Activated CD4-positive, alpha-beta T cell treated with anti-CD3 and anti-CD28 coated beads for 4 hours (primary cell): ENCODE measurements at places on chromosomes 1 and 21.

GRCh38 chr1:204972426-204972825 is 70.6 kb upstream of the CNTN2 start:
- no peak for DNase-seq

DNA sequence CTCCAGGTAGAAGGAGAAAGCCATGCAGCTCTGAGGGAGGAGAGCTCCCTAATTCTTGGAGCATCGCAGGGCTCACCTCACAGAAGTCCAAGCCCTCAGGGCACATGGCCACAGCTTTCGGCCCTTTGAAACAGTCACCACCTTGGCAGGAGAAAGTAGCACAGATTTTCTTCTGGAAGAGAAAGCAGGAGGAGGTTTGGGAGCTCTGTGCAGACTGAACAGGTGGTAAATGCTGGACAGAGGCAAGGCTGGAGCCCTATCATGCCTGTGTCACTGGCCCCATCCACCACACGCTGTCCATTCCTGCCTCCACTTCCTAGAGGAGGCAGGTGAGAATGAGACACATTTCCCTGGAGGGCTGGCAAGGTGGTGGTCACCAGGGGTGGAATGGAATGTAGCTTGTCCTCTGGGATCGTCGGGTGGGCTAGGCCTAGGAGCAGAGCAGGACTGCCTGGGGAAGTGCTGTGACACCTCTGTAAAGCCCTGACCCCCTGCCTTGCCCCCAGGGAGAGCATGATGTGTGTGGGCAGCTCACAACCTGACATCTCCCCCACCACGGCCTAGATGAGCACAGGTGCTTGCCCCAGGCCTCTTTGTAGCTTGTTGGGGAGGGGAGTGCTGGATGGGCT is 2.8 kb upstream of the INPP5B start:
- no peak for DNase-seq

DNA sequence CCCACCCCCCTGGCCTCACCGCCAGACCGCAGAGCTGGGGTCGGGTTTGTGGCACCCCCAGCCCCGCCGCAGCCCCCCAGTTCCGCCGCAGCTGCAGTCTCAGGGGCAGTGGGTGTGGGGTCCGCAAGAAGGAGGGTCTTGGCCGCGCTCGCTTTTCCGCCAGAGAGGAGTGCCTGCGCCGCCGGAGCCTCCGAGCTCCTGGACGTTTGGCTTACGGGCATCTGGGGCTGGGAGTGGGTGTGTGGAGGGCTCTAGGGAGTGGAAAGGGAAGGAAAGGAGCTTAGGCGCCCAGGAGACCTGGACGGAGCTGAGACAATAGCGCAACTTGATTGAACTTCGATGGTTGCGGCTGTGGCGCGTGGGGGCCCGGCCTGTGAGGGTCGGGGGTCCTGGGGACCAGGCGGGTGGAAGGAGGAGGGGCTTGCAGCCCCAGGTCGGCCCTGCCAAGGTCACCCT is 88.8 kb upstream of the IPO9 start:
- no peak for DNase-seq

- DNase-seq: no peak
These were observed 921.9 kb downstream of the ADGRL2 start for GRCh38 chr1:82722608-82723007.

- DNase-seq: no peak
These were observed 25.1 kb downstream of the C1orf116 start for GRCh38 chr1:207007352-207008033.
